ENCODE measurements at places on chromosomes 7 and 10.
A peak's percentile ranks its signal among the peaks of the same experiment; 100 is the strongest.

DNA sequence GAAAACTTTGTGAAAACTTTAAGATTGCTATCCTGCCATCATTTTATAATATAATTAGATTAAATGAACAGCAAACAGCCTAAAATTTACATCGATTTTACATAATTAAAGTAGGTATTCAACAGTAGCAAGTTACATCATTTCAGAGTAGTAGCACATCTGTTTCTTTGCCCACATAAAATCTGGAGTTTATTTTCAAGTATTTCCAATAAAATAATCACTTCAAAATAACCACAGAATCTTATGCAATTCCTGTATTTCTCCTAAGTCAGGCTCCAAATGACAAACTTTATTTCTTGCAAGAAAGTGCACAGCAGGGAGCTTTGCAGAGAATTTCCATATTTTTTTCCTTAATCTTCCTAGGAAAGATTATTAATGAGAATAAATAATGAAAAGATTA lies 82.6 kb downstream of the CUBN start:
- DNase-seq: no peak

- DNase-seq: no peak
These were observed 23.2 kb downstream of the SKAP2 start for GRCh38 chr7:26841003-26841739.

- peak; percentile 81 for DNase-seq
These were observed 171.3 kb downstream of the MAGI2 start for GRCh38 chr7:79282070-79282694.

DNA sequence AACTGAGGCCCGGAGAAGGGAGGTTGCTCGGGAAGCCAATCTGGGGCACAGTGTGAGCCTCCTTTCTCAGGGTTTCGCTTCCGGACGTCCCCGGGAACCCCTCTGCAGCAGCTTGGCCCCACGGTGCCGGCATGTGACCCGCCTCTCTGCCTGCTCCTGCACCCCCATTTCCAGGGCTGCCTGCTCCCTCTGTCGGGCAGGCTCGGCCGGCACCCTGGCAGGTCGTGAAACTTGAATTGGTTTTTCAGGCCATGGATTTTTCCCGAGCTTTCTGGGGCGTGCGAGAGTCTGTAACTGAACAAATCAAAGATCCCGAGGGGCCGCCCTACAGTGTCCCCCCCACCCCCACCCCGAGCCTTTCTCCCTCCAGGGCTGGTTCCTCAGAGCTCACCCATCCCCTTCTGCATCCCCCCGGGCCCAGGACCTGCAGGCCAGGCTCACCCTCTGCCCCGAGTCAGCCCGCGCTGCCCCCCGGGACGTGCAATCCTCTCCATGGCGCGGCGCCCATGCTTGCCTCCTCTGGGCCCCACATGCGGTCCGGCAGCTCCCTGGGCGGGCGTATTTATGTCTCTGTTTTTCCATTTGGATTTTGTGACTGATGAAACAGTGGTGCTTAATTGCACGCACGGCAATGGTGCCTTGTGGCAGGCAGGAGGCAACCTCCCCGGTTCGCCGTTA lies 58.1 kb downstream of the UNCX start:
- DNase-seq: peak; percentile 49

DNA sequence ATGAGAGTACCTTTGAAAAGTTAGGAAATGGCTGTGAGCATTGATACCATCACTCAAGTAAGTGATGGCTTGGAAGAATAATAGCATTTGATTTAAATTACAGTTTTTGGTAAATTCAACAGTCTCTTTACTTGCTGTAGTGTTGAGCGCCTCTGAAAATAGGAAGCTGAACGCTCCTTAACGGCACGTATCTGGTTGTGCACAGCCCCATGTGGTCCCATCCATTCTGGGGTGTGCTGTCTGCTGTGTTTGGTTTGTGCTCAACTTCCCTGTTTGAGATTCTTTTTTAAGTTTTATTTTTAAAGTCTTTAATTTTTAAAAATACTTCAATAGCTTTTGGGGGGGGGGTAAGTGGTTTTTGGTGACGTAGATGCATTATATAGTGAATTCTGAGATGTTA lies 51.5 kb downstream of the DNAJB6 start:
- no peak for DNase-seq

- DNase-seq: no peak
These were observed 98.6 kb downstream of the ARID5B start for GRCh38 chr10:62000037-62000603.

DNA sequence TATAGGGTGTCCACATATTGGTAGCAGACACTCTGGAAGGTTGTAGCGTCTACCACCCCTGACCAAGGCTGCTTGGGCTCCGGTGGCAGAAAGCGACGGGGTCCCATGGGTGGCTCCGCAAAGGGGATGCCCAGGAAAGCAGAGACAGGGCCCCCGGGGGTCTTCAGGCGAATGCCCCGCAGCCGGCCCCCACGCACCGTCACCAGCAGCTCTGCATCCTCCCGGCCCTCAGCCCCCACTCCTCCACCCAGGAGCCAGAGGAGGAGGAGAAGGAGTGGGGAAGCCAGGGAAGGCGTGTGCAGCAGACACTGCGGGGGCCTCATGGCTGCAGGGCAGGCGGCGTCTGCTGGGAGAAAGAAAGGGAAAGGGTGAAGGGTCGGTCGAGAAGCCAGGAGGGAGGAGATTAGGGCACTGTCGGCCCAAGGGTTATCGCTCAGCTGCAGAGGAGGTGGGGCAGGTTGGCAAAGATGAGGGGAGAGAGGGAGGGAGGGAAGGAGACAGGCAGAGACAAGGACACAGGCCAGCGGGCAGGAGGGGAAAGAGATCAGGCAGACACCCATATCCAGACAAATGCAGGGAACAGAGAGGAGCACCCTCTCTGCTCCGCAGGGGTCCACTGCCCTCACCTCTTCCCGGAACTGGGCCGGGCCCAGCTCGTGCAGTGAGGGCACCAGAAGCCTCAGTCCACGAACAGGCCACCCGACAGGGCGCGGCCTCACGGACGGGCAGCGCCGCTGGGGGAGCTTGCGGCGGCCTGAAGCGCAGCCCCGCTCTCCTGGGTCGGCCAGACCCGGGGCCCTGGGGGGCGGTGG lies 1.6 kb downstream of the ACHE start:
- no peak for DNase-seq

DNA sequence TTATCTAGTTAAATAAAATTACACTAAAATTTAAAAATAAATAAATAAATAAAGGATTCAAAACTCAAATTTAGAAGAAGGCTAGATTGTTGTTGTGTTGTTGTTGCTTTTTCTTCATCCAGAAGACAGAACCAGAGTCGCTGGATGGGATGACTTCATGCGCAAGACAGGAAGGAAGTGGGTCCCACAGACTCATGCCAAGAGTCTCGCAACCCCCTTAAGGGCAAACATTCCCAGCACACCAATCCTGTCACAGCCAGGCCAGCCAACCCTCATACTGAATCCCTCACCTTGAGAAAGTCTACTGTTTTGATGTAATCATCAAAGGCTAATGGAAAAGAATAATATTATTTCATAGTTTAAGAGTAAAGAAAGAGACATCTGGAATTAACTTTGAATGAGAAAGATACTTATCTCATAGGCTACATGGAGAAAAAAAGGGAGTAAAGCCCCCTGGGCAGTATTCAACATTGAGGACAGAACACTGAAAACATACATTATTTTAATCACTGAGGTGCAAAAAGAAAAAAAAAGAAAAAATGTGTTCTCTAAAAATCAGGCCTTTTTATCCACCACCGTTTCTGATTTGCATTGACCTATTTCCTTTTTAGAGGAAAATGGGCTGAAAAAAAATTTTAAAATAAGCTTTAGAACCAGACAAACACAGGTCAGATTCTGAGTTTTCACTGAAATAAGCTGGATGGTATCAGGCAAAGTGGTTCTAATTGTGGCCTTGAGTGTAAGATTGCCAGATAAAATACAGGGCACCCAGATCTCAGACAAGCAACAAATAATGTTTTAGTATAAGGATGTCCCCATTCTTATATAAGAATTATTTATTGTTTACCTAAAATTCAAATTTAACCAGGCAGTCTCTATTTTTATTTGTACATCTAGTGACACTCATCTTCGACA lies 826.5 kb downstream of the TNS3 start:
- no peak for DNase-seq

GRCh38 chr10:34809796-34810195 lies 5.3 kb downstream of the PARD3 start:
- peak; percentile 46 for DNase-seq

DNA sequence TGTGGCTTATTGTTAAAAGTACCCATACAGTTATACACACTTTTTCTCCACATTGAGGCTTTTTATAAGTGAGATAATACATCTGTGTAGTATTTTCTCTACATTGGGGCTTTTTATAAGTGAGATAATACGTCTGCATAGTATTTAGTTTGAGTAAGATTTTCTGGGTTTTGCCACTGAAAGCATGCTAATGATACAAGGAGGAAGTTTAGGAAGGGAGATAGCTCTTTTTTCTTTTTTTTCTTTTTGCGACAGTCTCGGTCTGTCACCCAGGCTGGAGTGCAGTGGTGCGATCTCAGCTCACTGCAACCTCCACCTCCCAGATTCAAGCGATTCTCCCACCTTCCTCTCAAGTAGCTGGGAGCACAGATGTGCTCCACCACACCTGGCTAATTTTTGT lies 13.3 kb downstream of the FAM107B start:
- DNase-seq: no peak

DNA sequence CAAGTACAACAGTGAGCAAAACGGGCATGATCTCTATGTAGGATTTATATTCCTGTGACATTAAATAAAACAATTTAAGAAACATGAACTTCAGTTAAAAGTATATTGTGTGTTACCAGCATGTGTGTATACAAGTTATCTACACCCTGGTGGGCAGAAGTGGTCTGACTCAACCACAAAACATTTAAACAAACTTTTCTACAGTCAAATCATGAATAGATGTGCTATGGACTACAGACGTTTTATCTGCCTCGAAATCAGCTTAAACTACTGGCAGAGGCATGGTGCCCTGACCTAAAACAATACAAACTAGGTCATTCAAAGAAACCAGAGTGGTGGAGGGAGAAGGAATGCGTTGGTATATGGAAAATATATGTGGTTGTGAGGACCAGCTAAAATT lies 3.6 kb downstream of the ARL3 start:
- peak; percentile 78 for DNase-seq

DNA sequence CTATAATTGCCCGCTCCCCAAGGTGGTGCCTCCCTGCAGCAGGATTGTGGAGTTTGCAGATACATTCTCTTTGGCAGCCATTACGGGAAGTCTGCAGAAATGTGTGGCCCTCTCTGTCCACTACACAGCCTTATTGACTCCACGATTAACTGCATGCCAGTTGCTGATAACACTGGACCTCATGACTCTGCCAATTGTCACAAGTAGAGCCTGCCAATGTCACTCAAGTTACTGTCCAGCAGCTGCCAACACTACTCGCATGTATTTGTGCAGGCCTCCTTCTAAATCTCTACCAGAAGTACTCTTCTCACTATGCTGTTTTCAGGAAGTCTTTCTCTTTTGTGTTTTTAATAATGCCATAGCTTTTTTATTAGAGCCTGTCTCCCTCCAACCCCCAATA lies 128.8 kb downstream of the PPP1R3A start:
- DNase-seq: no peak

GRCh38 chr10:110324805-110325280 lies 20.1 kb upstream of the SMNDC1 start:
- no peak for DNase-seq

- peak; percentile 97 for DNase-seq
These were observed 717.3 kb downstream of the XPNPEP1 start for GRCh38 chr10:109205929-109206585.

GRCh38 chr10:73932620-73933112 lies 21.7 kb downstream of the PLAU start:
- DNase-seq: no peak

DNA sequence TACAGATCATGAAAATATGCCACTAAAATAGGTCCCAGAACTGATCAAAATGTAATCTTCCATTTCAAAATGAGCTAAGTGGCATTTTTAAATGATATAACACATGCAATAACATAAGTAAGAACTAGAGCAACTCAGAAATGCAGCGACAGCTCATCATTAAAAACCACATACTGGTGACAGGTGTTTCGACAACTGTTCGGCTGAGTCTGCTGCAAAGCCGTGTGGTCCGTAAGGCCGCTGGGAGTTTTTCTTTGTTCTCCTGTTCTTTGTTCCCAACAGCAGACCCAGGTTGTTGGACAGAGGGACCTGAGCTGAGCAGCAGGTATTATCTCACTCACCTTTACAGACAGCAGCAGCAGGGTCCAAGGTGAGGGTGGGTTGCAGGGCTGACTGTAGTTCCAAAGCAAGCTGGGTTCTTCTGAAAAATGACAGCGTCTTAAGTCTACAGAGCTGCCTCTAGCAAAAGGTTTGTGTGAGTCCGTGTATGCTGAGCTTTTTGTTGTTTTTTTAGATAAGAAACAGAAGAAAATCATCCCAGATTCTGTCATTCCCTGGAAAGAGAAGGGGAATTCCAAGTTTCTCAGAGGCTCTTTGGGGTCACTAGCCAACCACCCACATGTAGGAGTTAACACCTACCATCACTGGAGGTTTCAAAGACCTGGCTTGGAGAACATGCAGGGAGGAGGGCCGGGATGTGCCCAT lies 45.4 kb upstream of the MACROH2A2 start:
- no peak for DNase-seq

- DNase-seq: no peak
These were observed 157.3 kb upstream of the ADCY1 start for GRCh38 chr7:45416846-45417245.

GRCh38 chr10:122251459-122252255 lies 19.4 kb upstream of the BTBD16 start:
- peak; percentile 18 for DNase-seq

DNA sequence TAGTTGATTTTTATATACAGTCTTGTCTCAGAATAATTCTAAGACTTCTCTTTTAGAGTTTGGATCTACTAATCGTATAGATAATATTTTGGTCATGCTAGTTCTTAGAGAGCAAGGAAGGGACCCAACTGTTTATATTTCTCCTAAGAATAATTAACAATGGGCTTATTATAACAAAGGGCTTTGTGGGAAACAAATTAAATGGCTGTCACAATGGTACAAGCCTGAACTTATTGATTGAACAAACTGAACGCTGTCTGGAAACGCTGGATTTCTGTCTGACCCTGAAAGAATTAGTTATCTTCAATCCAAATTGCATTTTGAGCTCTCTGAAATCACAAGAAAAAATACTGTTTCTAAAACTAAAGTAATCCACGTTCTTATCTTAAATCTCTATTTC lies 56.8 kb downstream of the CSTF2T start:
- no peak for DNase-seq

DNA sequence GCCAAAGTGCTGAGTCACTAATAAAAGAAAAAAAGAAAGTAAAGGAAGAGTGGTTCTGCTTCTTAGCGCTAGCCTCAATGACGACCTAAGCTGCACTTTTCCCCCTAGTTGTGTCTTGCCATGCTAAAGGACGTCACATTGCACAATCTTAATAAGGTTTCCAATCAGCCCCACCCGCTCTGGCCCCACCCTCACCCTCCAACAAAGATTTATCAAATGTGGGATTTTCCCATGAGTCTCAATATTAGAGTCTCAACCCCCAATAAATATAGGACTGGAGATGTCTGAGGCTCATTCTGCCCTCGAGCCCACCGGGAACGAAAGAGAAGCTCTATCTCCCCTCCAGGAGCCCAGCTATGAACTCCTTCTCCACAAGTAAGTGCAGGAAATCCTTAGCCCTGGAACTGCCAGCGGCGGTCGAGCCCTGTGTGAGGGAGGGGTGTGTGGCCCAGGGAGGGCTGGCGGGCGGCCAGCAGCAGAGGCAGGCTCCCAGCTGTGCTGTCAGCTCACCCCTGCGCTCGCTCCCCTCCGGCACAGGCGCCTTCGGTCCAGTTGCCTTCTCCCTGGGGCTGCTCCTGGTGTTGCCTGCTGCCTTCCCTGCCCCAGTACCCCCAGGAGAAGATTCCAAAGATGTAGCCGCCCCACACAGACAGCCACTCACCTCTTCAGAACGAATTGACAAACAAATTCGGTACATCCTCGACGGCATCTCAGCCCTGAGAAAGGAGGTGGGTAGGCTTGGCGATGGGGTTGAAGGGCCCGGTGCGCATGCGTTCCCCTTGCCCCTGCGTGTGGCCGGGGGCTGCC lies at the start of gene IL6:
IL6 (plus strand) TSS at position 294 of the 807 bp plus-strand sequence; CDS start at position 357, 63 bp downstream.
- DNase-seq: peak; percentile 94

All from fibroblast of skin of right biceps (primary cell).